Right forelimb (tissue), 1 donor: ENCODE measurements at places on chromosomes 6 and 20.

DNA sequence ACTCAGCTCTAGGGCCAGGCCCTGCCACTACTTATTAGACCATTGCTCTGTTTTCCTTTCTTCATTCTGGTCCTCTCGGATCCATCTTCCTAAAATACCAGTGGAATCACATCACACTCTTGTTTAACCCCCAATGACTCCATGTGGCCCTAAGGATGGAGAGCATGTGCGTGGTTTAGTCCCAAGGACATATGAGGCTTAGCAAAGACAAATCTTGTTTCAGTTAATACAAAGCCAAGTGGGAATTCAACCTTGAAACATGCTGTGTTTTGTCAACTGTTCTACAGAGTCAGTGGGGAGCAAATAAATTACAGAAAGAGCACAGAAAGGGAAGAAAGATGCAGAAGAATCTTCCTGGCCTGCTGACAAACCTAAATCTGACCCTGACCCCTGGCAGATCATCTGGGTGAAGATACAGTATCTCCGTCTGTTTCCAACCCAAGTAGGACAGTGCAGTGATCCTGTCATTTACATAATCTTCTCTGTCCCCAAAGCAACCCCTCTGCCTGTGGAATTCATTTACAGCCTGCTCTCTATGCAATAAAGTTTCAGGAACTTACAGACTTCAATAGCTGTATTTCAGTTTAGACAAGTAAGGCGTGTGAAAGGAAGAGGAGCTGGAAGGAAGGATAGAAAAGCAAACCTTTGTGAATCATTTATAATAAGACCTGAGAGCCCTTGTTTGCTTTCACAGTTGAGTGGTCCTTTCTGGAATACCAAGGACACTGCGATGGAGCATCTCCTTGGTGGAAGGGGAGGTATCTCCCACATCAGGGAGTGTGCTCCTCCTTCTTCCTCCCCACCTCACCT is 144.0 kb downstream of the THBS2 start:
- DNase-seq, result no peak

GRCh38 chr20:51978070-51978501 is 175.8 kb upstream of the SALL4 start:
- DNase-seq, result no peak

- DNase-seq, result no peak
Observed at GRCh38 chr20:57586370-57586793, 25.5 kb downstream of the PCK1 start.

GRCh38 chr20:40519918-40520317 is 169.1 kb downstream of the MAFB start:
- DNase-seq, result no peak

GRCh38 chr20:43379239-43379917 is 78.3 kb upstream of the SRSF6 start:
- DNase-seq, result no peak

- no peak for DNase-seq
Observed at GRCh38 chr6:30703011-30703410, 12.2 kb upstream of the NRM start.

DNA sequence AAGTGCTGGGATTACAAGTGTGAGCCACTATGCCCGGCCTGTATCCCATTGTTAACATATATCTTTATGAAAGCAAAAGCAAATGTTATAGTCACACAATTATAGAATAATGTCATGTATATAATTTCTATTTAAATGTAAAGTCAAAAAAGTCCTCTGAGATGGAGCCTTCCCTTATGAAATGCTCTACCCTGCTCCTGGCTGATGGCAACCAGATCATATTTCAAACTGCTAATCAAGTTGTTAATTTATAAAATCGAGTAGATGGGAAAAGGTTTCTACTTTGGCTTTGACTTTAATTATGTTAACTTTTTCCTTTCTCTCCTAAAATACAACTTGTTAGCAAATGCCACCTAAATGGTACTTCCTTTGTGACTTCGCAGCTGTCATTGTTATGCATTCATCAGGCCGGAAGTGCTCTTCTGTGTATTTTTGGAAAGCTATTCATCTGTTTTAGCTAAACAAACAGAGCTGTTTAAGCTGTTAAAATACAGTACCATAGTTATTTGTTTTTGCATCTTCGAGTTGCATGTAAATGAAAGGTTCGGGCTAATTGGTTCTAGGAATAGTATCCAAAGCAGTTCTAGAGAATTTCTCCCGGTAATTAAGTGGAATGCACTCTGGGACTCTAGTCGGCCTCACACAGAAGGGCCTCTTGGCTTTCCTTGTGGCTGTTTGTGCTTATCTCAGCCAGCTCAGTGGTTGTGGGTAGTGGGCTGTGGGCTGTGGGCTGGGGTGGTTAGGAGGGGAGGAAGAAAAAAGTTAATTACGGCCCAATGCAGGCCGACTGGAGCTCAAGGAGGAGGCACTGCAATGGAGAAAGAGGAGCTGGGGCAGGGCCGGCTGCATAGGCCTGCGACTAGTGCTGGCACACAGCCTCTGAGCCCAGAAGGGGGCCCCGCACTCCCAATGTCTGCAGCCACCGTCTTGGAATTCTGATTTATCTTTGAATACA is 34.8 kb downstream of the SLC35D3 start:
- no peak for DNase-seq

DNA sequence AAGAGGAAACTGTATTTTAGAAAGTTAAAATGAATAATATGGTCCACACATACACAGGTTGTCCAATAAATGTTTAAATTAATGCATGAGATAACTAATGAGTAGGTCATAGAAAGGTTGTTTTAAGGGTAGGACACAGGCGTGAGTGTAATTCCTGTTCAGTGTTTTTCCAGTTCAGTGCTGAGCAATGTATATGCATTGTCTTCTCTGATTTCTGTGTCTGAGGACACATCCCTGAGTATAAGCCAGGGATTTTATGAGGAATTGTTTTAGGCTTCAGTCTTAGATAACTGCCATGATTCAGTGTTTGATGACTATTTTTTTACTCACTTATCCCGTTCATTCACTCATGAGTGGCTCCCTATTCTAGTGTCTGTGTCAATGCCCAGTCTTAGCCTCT is 298.5 kb upstream of the TBX18 start:
- no peak for DNase-seq

DNA sequence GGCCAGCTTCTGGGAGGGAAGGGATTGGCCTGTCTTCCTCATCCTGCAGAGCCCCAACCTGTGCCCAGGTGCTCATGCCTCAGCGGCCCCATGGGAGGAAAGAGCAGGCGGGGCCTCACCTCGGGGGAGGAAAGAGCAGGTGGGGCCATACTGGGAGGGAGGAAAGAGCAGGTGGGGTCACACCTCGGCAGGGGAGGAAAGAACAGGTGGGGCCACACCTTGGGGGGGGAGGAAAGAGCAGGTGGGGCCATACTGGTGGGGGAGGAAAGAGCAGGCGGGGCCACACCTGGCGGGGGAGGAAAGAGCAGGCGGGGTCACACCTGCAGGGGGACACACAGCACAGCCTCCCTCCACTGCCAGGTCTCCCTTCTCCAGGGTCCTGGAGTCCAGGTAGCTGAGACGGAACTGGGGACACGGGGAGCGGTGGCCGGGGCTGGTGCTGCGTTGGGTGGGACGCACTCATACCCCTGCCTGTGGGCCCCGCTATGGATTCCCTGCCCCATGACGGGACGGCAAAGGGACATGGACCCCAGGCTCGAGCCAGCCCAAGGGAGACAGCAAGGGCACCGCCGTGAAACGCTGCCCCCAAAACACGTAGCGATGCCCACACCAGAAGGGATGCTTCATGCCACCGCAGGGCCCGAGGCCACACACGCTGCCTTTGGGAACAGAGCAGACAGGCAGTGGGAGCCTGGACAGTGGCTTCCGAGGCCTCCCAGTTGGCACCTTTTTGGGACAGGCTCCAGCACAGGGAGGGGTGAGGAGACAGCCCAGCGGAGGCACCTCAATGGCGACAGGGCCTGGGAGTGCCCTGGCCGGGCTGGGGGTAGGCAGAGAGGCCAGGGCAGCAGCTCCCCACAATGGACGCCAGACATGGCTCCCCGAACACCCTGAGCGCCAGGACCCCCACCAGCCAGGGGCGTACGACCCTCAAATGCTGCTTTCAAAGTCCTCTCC is 43.3 kb upstream of the CHRNA4 start:
- no peak for DNase-seq

GRCh38 chr6:163324688-163325389 is 89.7 kb upstream of the QKI start:
- DNase-seq, result no peak

DNA sequence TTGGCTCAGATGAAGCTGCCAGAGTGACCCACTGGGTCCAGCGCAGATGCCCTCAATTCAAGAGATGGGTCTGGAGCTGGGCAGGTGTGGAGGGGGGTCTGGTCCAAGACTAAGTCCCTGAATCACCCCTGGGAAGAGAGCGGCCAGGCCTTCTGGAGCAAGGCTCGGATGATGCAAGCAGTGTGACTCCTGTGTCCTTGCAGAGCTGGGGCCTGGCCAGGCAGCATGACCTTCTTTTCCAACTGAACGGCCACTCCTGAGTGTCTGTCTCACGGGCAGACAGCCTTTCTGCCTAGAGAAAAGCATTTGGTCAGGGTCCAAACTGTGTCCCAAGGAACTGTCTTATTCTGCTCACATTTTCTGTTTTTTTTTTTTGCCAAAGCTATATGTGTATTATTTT is 42.6 kb upstream of the FNDC1 start:
- DNase-seq, result no peak
